Stimulated activated CD8-positive, alpha-beta memory T cell treated with anti-CD3 and anti-CD28 coated beads, Interleukin-15, amount 100 ng/mL, for 24 hours (primary cell): ENCODE measurements at places on chromosomes 4 and X.

DNA sequence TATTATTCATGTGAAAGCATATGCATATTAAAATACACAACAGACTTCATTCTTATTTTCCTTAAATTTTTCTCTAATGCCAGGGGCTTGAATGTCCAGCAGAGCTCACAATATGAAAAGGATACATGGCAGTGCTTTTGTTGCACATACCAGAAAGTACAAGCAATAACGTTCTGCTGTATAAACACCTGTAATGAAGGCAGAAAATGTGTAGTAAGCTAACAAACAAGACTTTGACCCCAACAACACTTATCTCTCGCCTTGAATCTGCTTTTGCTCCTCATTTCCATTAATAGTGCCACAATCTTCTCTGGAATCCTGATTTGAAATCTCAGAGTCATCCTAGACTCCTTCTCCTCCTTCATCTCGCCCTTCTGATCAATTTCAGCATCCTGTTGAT lies 687.3 kb downstream of the IL1RAPL1 start:
- DNase-seq: no peak

- no peak for DNase-seq
Observed at GRCh38 chrX:68556036-68556435, 57.2 kb downstream of the YIPF6 start.

DNA sequence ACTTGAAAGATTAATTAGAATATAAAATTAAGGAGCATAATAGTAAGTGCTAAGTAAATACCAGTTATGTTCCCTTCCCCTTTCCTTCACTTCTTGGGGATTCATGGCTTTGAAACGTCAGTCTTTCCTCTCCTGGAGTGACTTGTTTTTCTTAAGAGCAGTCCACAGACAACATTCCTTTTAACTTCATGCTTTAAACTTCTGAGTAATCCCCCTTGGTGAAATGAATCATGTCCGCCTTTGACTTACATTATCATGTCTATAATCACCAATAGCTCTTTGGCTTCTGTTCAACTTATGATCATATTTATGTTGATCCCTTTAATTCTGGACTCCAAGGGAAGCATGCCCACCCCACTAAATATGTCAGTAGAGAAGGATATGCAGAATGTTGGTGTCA lies 1012.1 kb upstream of the SLIT2 start:
- DNase-seq: no peak

DNA sequence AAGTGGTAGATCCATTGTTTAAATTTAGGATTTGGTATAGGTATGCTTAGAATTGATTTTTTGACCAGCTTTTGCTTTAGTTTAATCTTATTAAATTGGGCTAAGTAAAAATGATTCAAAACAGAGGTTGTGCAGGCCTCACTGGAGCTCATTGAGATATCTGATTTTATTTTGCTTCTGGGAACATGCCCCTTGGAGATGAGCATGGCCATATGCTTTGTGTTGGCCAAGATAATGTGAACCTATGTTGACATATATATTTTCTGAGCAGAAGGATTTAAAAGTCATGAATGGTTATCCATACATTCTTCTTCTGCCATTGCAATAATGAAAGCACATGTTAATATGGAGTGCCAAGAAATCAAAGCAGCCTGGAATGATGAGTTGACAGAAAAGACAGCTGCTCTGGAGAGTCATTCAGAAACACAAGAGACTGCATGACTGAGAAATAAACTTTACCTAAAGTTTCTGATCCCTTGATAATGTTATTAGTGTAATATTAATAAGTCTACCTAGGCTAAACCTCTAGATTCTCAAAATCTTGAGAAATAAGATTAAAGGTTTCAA lies 489.7 kb upstream of the GNPDA2 start:
- no peak for DNase-seq

- DNase-seq: peak; percentile 21
Observed at GRCh38 chr4:186587416-186588018, 32.1 kb upstream of the MTNR1A start.

DNA sequence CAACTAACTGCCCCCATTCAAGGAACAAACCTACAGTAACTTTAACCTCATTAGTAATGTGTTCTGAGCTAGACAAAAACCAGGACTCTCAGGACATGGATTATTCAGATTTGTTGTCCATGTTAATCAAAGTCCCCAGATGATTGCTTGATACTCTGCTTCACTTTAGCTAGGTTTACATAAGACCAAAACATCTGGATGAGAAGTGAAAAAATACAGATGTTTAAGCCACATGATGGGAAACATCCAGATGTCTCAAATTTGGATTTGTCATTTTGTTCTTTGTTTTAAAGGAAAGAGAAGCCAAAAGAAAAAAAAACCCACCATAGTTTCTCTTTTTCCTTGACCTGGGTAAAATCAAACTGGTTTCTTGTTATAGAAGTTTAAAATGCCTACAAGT lies 48.5 kb upstream of the NRK start:
- DNase-seq: no peak

- no peak for DNase-seq
Observed at GRCh38 chr4:78939667-78940008, 400 bp upstream of the PAQR3 start.

DNA sequence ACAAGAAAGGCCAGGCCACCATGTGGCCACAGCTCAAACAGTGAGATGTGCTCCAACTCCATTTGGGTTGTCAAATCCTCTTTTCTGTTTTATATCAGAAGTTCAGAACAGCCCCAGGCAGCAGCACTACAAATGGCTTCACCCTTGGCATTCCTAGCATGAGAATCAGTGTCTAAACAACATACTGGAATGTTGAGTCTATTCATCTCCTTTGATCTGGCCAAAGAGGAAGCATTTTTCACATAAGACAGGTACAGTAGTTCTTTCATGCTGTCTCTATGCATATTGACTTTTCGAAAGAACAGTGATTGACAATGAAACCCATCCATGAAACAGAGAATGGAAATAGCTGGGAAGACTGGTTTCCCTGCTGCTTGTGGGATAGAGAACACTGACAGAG lies 289.5 kb downstream of the USP46 start:
- DNase-seq: no peak

DNA sequence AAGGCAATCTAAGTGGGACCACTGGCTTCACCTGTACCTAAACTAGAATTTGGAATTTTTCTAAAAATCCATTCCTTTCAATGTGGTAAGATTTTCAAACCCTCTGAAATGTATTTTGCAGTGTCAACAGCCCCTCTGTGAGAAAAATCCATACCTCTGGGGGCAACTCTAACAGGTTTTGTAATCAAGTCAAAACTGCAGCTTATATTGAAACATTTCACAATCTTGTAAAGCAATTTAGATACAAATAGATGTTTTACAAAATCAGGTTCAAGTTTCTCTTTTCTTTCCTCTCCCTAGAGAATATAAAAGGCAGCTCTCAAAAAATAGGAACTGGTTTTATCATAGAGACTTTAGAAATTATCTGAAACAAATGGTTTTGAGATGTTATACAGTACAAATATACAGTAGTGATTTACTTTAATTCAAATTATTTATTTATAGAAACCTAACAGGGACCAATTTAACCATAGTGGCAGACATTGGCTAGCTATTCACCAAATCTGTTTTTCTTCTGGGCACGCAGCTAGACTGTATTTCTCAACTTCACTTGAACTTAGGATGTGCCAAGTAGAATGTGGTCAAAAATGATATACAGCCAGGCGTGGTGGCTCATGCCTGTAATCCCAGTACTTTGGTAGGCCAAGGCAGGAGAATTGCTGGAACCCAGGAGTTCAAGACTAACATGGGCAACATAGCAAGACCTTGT lies 36.3 kb upstream of the SPINK2 start:
- no peak for DNase-seq

DNA sequence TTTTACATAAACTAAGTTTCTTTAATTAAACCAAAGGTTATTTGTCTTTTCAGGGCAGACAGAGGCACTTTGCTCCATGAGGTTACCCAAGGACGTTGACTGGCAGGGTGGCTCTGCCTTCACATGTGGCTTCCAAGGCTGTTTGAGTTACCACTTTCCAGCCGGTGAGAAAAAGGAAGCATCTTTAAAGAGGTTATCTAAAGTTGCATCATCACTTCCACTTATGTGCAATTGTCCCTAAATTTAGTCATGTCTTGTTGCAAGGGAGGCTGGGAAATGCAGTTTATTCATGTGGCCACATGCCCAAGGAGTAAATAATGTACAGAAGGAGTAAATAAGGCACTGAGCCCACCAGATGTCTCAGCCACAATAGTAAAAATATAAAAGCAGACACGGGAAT lies 29.0 kb upstream of the RAP1GDS1 start:
- DNase-seq: no peak

GRCh38 chr4:8238515-8239053 lies 31.0 kb upstream of the HTRA3 start:
- no peak for DNase-seq

DNA sequence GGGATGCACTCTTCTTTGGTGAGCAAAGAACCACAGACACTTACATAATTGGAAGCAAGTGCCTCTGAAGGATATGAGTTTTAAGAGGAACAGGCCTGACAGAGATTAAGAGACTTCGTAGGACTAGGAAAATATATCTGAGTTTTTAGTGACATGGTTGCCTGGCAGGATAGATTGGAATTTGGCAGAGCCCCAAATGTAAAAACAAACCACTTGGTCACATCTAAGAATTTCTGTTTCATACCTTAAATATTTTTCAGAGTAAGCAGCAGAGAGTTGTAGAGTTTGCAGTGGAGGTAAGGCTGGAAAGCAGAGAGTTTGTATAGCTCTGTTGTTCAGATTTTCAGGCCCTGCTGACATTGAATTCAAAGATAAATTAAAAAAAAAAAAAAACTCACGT lies 150.1 kb upstream of the MAGEB2 start:
- no peak for DNase-seq

GRCh38 chr4:6955261-6955911 lies 45.8 kb downstream of the TBC1D14 start:
- DNase-seq: no peak

- no peak for DNase-seq
Observed at GRCh38 chrX:132809581-132809980, 148.8 kb downstream of the HS6ST2 start.

- DNase-seq: no peak
Observed at GRCh38 chr4:82994834-82995233, 15.8 kb downstream of the LIN54 start.

DNA sequence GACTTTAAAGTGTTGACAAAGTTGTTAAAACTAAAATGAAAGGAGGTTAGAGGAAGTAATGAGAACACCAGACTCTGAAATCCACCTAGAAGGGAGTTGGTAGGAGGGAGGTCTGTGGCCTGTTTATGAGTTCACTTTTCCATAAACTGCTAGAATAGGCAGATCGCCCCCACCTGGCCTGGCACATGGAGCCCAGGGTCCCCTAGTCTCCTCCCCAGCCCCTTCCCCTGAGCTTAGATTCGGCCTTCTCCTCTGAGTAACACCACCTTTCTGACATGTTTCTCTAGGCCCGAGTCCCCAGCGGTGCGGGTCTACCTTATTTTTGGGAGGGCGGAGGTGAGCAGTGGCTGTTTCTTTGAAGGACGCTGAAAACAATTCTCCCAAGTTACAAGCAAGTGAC lies 54.5 kb upstream of the FAT1 start:
- no peak for DNase-seq

GRCh38 chrX:35786271-35786670 lies 11.9 kb upstream of the MAGEB16 start:
- no peak for DNase-seq

- DNase-seq: no peak
Observed at GRCh38 chr4:3263053-3263875, 14.3 kb downstream of the MSANTD1 start.

- no peak for DNase-seq
Observed at GRCh38 chrX:49226946-49227345, 6.2 kb downstream of the CACNA1F start.

DNA sequence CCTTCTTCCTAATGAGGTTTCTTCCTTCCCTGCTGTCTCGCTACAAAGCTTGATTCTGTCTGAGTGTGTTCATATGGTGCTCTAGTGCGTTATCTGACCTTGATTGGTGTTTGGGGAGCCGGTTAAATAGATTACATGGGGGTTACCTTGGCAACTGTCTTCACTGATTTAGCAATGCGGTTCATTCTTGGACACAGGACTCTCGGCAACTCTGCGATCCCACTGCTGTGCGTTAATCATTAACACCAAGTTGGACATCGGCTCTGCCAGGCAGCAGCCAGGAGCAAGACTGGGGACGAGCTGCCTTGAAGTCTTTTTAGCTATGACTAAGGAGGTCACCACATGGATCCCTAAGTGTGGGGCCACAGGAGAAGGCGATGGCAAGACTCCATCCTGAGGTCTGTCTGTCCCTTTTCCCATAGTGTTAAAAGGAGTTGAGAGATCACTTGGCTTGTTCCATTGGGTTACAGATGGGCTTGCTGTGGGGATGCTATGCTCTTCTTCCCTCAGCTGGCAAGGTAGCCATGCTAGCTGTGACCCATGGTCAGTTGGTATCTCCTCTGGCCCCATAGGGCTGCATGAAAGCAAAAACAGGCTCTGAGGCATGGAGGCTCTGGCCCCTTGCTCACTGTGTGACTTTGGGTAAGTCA lies 93.4 kb upstream of the MAMLD1 start:
- DNase-seq: no peak

GRCh38 chrX:152926279-152926678 lies 28.4 kb downstream of the ZNF185 start:
- no peak for DNase-seq

DNA sequence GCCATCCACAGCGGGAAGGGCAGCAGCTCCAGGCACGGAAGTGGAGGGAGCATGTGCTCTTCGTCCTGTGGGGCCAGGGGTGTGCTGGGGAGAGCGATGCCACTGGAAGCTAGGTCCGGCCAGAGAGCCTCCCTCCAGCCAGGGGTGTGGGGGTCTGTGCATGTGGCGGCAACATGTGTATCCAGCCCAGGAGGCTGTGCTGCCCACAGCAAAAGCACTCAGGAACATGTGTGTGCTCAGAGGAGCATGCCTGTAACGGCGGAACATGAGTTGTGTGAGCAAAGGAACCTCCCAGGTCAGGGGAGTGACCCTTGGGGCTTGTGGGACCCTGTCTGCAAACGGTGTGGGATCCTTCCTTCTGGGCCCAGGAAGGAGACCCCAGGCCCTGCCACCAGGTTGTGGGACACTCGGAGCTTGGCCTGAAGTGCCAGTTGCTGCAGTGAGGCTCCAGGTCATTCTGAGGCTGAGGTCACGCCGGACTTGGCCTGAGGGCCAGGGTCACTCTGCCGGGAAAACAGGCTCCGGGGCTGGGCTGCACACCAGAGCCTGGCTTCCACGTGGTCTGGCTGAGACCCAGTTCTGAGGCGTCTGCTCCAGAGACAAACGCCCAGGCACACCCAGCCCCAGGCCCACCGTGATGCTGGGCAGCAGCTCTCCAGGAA lies 37.2 kb downstream of the CPLX1 start:
- no peak for DNase-seq

DNA sequence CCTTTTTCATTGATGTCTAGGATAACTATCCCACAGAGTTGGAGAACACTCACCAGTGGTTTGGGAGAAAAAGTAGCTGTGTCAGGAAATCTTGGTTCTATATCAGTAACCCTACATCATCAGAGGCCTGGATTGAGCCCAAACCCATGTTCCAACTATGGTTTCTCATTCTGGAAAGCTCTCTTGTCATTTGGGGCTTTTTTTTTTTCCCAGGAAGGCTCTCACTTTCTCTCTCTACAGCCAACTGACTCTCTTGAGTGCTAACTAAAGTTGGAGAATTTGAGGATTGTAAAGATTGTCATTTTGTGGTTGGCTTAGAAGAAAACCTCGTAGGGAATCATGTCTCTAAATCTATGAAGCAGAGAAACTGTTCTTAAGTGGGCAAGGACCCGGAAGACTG lies 228.2 kb upstream of the DIPK2B start:
- no peak for DNase-seq

- no peak for DNase-seq
Observed at GRCh38 chrX:138709886-138710791, 1.4 kb downstream of the FGF13 start.

- no peak for DNase-seq
Observed at GRCh38 chrX:154502098-154502497, 11.7 kb upstream of the SLC10A3 start.

- no peak for DNase-seq
Observed at GRCh38 chrX:32397562-32398216, 813.7 kb downstream of the DMD start.
